HCT116 (cell line): ENCODE measurements at places on chromosomes 7 and 10.

DNA sequence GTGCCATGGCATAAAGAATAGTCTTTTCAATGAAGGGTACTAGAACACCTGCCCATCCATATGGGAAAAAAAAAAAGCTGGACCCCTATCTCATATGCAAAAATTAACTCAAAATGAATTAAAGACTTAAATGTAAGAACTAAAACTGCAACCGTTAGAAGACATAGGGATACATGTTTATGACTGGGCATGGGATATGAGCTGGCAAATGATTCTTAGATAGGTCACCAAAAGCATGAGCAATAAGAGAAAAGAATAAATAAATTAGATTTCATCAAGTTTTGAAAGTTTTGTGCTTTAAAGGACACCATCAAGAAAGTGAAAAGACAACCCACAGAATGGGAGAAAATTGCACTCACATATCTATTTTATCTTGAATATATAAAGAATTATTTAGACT lies 222.0 kb downstream of the ADK start:
- no peak for DNase-seq

GRCh38 chr10:70478191-70479164 lies at the start of gene PALD1:
Gene PALD1 (plus strand): TSS chr10:70478767. CDS start chr10:70525952, 47,185 bp downstream.
- DNase-seq = peak; percentile 48

DNA sequence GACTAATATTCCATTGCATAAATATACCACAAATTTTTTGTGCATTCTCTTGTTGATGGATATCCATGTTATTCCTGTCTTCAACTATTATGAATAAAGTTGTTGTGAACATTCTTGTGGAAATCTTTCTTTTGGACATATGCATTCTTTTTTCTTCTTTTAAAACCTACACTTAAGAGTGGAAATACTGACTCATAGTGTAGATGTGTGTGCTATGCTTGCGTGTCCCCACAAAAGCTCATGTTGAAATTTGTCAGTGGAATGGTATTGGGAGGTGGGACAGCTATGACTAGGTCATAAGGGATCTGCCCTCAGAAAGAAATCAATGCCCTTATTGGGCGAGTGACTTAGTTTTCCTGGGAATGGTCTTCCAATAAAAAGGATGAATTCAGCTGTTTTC lies 203.6 kb upstream of the PRSS58 start:
- no peak for DNase-seq

DNA sequence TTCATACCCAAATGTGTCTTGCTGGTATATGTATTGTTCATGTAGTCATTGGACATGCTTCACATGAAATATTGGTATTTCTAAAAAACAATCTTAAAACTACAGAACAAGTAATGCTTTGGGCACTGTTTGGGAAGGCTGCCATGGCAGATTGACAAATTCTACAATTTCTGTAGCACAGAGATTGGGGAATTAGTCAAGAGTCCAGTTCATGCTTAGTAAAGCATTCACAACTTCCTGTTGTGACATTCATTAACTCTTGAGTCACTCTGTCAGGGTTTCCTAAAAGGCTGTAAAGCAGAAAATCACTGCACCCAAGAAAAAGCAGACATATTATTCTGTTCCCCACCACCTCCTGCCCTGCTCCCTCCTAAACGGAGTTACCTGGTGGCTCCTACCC lies 398.9 kb downstream of the PHTF2 start:
- DNase-seq = no peak

- no peak for DNase-seq
Observed at GRCh38 chr10:60989400-60989876, 45.5 kb upstream of the RHOBTB1 start.

DNA sequence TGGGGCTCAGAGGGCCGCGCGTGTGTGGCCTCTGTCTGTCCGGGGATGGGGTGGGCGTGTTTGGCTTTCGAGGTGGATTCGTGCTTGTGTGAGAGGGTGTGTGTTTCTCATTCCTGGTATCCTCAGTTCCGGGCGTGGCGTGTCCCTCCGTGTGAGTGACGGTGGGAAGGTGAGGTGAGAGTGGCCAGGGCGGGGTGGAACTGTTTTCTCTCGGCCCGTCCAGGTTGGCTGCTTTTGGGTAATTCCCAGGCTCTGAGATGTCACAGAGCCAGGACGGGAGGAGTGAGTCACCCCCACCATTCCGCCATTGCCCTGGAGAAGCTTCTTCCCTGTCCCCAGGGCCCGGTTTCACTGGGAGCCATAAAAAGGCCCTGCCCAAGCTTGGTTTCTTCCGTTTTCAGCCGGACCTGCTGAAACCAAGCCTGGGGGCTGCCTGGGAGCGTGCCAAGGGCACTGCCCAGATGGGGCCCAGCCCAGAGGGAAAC lies 21.3 kb upstream of the CLDN4 start:
- peak; percentile 67 for DNase-seq

DNA sequence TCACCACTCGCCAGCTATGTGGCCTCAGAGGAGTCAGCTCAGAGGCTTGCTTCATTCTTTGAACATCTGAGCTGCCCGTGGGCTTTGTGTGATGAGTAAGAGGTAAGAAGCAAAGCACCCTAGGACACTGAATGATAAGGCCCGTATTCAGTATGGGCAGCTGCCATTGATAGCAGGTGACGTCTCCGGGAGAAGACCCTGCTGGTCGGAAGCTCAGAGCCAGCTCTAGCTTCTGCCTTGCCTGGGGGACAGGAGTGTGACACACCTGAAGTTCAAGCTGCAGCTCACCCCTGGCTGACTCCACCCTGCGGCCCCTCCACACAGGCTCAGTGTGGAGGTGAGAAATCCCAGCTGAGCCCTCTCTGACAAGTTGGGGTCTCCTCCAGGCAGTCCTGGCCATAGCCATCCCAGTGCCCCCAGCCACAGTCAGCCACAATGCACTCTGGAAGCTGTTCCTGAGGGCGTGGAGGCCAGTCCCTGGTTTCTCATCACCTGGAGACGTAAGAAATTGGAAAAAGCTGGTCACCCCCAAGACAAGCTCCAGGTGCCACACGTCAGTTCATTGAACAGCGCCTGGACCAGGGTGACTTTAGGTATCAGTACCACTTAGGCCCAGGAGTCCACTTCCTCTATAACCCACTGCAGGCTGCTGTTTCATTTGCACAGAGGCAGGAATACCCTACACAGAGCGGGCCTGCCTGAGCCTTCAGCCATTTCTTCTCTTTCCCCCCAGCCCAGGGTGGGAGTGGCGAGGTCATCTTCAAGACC lies 164.9 kb upstream of the RHEB start:
- no peak for DNase-seq

DNA sequence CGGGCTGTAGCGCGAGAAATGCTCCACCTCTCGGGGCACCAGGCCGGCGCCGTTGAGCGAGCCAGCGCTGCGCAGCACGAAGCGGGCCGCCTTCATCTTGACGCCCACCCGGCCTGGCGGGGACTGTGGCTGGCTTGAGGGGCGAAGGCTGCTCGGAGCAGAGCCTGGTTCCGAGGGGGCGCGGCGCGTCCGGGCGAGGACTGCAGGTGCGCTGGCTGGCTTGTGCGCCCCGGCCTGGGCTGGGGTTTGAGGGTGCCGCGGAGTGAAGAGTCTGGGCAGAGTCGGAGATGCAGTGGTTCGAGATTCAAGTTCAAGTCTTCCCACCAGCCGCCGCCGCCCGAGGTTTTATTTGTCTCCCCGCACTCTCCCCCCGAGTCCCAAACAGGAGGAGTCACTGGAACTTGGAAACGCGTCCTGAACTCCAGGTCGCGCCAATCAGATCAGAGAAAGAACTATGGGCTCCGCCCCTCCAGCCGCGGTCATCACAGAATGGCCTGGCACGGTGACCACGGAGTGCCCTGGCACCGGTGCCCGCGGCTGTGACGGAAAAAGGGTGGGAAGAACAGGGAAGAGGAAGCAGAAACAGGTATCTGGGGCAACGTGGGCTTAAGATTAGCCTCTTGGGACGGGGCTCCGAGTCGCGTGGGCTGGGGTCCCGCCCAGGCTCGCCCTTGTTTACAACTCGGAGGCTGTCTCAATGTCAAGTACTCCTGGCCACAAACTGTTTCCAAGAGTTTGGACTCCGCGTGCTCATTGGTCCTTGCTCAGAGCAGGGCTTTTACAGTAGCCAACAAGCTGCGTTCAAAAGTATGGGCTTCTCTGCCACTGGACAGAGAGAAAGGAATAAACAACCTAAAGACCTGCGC lies at the start of gene PDK4:
PDK4 (minus strand) TSS at position 319 of the 866 bp plus-strand sequence; CDS start at position 96, 223 bp downstream.
- DNase-seq = peak; percentile 51

DNA sequence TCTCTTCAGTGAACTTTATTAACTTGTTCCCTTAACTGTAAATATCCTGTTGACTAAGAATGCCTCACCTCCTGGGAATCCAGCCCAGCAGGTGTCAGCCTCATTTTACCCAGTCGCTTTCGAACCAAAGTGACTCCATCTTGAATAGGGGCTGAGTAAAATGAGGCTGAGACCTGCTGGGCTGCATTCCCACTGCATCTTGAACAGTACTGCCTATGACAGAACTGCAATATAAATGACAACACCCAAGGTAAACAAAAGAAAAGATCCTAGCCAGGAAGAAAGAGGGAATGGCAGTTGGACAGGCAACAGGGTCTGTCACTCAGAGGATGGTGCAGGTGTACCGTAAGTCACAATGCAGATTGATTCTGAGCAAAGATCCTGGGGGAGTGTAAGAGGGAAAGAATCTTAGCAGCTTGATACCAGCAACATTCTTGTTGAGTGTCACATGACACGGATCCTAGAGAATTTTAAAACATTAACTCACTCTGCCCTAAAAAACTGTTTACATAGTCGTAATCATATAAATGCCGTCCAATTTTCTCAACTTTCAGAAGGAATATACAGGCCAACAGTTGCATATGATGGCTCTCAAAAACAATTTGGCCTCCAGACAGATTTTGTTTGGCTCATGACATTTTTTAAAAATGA lies 4.4 kb upstream of the FAM107B start:
- DNase-seq = no peak
